Upper lobe of left lung (tissue), 6 donors: ENCODE measurements at places on chromosomes 11 and 22. TPM values are rescaled to one million over a fixed set of nuclear protein-coding genes. Genes with fewer than 3 reads are reported as not detected.

DNA sequence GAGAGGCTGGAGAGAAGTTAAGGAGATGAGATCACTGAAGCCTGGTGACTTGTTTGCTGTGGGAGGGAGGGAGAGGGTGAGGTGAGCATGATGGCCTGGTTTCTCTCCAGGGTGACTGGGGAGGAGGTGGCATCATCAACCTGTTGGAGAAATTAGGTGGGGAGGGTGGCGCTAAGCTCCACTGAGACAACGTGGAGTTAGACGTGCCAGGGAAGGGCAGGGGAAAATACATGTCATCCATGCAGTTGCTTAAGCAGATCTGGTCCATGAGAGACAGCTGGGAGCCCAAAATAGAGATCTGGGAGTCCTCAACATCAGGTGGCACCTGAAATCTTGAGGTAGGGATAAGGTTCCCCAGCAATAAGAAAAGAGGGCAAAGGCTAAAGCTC is 9.3 kb upstream of the MAFF start:
- no peak for DNase-seq

PHETA2 gene
- total RNA-seq, result 12.5 TPM

GRCh38 chr11:121659811-121660210 is 207.0 kb upstream of the SORL1-AS1 start:
- no peak for DNase-seq

USP2 gene
- total RNA-seq, result 5.0 TPM

CD3D gene
- total RNA-seq, result 17.5 TPM

IL10RA gene
- 45.1 TPM for total RNA-seq

ACR gene
- 0.76 TPM for total RNA-seq

- DNase-seq, result no peak
These were observed 41.0 kb upstream of the AQP11 start for GRCh38 chr11:77548552-77549445.

CCDC87 gene
- 4.2 TPM for total RNA-seq

MMP10 gene
- not detected for total RNA-seq

- DNase-seq, result no peak
These were observed 6.9 kb downstream of the FEZ1 start for GRCh38 chr11:125489166-125489565.

DNA sequence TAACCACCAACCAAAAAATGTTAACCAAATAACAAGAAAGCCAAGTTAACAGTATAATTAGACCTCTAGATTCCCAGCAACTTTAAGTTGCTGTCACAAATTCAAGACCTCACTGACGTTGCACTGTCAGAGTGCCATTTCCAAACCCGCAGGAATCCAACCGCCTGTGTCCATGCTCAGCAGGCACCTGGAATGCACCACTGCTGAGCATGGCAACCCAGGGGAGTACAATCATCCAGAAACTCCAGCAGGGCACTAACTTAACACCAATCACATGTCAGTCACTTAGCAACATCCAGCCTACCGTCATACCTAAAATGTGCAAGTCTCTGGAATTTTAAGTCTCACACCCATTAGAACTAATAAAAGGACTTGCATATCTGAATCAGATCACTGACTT is 48.8 kb downstream of the SMCO4 start:
- no peak for DNase-seq

APOA1 gene
- total RNA-seq, result 14.0 TPM

- no peak for DNase-seq
These were observed 21.4 kb downstream of the KIF18A start for GRCh38 chr11:28086569-28086968.

DNA sequence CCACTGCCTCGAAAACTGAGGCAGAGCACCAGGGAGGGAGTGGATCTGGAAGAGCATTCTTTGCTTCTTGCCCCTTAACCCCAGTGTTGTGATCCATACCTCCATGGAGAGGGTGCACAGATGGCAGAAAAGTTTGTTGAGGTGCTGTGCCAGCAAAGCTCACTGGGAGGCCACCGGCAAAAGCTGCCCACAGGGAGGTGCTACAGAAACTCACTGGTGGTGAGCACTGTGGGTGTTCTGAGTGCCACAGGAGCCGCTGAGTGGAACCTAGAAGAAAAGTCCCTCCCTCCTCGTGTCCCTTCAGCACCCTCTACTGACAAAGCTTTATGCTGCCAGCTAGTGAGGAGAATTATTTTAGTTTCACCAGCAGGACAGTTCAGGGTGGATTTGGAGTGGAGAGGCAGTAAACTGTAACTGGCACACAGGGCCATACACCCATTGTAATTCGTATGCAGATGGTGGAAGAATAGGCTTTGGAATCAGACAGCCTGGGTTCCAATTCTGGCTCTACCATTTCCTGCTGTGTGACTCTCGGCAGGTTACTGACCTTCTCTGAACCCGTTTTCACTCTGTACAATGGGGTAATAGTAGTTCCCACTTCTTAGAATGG is 84.6 kb downstream of the SWAP70 start:
- DNase-seq, result no peak

C11orf54 gene
- 24.3 TPM for total RNA-seq

TLCD5 gene
- total RNA-seq, result 5.2 TPM

DNA sequence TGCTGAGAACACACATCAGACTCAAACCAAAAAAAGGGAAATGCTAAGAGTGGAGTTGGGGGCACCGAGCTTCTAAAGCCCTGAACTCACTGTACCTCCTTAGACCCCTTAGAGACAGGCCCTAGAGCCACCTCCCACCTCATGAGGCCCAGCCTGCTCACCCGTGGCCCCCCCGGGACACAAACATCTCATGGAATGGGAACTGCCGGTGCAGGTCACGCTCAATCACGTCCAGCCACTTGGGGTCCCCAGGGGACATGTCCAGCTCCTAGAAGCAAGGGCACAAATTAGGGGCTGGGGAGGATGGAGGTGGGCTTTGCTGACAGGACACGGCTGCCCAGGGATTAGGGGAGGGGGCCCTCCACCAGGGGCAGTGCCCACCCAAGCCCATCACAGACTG is 6.3 kb upstream of the CASTOR1 start:
- no peak for DNase-seq

OR8K1 gene
- not detected for total RNA-seq

DNA sequence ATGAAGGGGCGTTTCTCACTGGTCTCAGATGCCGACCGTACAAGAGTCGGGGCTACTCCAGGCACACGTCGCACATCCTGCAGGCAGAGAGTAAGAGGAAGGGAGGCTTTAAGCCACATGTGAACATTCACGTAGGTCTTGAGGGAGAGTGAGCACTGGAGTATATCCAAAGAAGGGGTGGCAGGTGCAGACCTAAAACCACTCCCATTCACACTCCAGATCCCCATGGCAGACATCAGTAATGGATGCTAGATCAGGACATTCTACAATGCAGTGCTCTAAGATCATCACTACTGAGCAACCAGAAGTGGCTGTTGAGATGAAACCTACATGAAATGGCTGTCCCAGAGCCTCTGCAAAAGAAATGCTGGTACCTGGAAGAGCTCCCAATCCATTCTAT is 39.0 kb downstream of the WT1 start:
- no peak for DNase-seq

GRCh38 chr22:29122041-29122440 is 49.2 kb downstream of the KREMEN1 start:
- DNase-seq, result no peak

DNA sequence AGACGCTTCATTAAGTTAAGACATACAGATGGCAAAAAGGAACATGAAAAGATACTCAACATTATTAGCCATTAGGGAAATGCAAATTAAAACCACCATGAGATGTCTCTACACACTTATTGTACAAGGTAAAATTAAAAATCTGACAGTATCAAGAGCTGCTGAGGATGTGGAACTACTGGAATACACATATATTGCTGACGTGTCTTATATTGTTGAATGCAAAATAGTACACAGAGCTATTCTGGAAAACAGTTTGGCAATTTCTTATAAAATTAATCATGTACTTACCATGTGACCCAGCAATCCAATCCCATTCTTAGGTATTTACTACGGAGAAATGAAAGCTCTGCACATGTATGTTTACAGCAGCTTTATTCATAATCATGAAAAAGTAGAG is 742.5 kb downstream of the TBC1D22A start:
- no peak for DNase-seq

INS gene
- total RNA-seq, result not detected

MAP6 gene
- total RNA-seq, result 9.4 TPM

DNA sequence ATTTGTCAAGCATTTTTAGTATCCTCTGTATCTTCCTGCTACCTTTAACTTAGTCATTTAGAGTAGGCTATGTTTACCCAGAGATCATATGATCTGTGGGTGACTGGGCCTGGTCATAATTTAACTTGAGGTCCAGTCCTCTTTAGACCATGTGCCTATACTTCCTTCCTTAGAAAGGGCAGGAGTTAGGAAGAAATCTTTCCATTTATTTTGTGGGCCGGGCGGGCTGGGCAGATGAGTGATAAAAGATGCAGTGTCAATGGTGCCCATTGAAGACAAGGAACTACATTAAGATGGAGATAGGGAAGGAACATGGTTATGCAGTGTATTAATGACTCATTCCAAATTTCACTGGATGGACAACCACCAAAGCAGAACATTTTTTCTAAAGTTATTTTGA is 30.9 kb upstream of the PDE3B start:
- DNase-seq, result peak; percentile 31

UEVLD gene
- 19.0 TPM for total RNA-seq

OTOG gene
- not detected for total RNA-seq

DNA sequence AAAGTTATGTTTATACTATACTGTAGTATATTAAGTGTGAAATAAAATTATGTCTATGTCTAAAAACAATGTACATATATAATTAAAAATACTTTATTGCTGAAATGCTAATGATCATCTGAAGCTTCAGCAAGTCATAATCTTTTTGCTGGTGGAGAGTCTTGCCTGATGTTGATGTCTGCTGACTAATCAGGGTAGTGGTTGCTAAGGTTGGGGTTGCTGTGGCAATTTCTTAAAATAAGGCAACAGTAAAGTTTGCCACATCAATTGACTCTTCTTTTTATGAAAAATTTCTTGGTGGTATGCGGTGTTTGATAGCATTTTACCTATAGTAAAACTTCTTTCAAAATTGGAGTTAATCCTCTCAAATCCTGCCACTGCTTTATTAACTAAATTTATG is 21.4 kb downstream of the INSC start:
- DNase-seq, result no peak

GRCh38 chr22:49203859-49204598 is 623.6 kb downstream of the BRD1 start:
- no peak for DNase-seq

GRCh38 chr11:32883421-32883820 is 9.2 kb upstream of the QSER1 start:
- DNase-seq, result no peak

- peak; percentile 60 for DNase-seq
These were observed at the start of the genes C11orf21 and TSPAN32 for GRCh38 chr11:2301631-2302305. Gene C11orf21, minus strand, starts transcription at chr11:2301918. Its CDS starts 110 bp downstream, at chr11:2301808. Gene TSPAN32, plus strand, starts transcription at chr11:2302013. Its CDS starts 137 bp downstream, at chr11:2302150.
